ENCODE measurements at places on chromosomes 12 and 14. TPM values are rescaled to one million over a fixed set of nuclear protein-coding genes. Genes with fewer than 3 reads are reported as not detected.

GRCh38 chr12:100932571-100932970 lies 138.0 kb downstream of the ANO4 start:
- DNase-seq, result no peak

SERPINA5 gene
- total RNA-seq, result 1.7 TPM

AGAP2 gene
- total RNA-seq, result 0.99 TPM

NPFF gene
- total RNA-seq, result not detected

TRHDE gene
- 8.8 TPM for total RNA-seq

DNA sequence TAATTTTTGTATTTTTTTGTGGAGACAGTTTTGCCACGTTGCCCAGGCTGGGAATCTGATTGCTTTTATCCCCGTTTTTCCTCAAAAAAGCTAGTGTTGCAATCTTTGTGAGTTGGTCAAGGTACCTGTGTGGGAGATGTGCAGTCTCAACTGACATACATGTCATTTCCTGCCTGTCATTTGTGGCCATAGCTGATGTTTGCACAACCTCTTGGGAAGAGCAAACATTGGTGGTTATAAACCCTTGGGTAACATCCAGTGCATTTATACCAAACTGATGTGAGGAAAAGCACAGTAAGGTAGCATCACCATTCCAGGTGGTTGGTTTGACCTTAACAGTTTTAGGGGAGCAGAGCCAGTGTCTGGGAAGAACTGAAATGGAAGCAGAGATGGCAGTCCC lies 54.7 kb downstream of the ATG14 start:
- no peak for DNase-seq

AICDA gene
- total RNA-seq, result not detected

DNA sequence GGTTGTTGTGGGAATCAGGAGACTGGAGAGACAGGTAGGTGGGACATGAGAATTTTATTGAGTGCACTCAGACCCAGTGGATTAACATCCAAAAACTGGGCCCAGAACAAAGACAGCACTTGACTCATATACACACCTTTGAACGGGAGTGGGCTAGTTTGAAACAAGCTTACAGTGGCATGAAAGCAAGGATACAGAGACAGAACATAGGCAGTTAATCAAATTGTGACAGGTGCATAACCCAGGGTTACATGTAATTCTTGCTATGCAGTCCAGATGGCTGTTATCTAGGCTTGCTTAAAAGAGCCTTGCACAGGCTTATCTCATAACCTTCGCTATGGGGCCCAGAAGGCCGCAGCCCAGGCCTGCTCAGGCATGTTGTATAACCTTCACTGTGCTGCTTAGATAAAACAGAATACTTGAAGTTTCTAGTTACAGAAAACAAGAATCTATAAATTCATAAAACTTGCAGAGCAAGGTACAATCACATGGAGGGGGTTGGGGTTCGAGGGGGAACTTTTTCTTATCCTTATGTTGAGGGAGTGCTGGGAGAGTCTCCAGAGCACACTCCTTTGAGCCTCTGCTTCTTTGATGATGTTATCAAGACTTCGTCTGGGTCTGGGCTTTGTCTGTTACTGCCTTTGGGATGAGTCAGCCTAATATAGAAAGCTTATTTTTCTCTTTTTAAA lies 81.7 kb downstream of the TNFAIP2 start:
- no peak for DNase-seq

RACGAP1 gene
- 140 TPM for total RNA-seq

SLCO1B1 gene
- total RNA-seq, result not detected

DNA sequence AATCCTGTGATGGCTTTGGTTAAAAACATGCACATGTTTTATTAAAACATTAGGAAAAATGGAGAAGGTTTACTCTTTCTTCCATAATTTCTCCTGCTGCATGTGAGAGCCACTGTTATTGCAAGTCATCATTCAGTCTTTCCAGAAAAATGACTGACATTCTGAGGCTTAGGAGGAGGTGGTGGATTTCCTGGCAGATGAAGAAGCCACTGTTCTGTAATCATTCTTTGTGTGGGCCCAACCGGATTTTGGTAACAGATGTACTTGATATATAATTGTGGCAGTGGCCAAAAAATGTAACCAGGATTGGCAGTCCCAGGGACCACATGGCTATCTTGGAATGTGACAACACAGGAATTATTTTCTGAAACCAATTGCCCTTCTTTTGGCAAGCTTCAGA lies 120.2 kb downstream of the DAAM1 start:
- no peak for DNase-seq

GRCh38 chr12:84128117-84128991 lies 784.2 kb downstream of the SLC6A15 start:
- DNase-seq, result no peak

LYZ gene
- total RNA-seq, result not detected

- no peak for DNase-seq
These were observed 1.8 kb upstream of the FAM222A start for GRCh38 chr12:109711596-109712461.

DNA sequence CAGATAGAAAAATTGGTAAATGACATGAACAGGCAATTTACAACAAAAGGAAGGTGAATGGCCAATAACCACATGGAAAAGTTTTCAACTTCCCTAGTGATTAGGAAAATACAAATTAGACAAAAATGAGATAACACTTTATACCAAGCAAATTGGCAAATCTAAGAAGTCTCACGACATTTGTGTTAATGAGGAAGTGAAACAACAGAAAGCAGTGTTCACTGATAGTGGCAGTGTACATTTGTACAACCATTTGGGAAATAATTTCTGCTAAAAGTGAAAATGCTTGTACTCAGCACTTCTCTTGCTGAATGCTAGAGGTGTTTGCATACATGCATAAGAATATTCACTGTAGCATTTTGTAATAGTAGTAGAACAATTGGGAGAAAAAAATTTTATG lies 126.6 kb downstream of the LLPH start:
- DNase-seq, result no peak

GRCh38 chr14:82872494-82872893 lies 1338.8 kb upstream of the SEL1L start:
- no peak for DNase-seq

- DNase-seq, result no peak
These were observed 70.5 kb downstream of the BCL11B start for GRCh38 chr14:99201351-99202073.

SLC6A15 gene
- 23.4 TPM for total RNA-seq

All from H4 (cell line).